ENCODE measurements at places on chromosomes 5 and 9. TPM values are rescaled to one million over a fixed set of nuclear protein-coding genes. Genes with fewer than 3 reads are reported as not detected.

Gene ZFP37
- total RNA-seq: 4.1 TPM

Gene MARCHF11
- total RNA-seq: not detected

Gene ZDHHC11B
- 5.4 TPM for total RNA-seq

Gene LECT2
- total RNA-seq: not detected

Gene GLRA1
- not detected for total RNA-seq

Data from kidney (tissue), 22 donors.